ENCODE measurements at places on chromosomes 1 and 21. TPM values are rescaled to one million over a fixed set of nuclear protein-coding genes. Genes with fewer than 3 reads are reported as not detected.

CRYAA gene
- not detected for total RNA-seq

KCNK2 gene
- total RNA-seq: 0.50 TPM

CNIH3 gene
- total RNA-seq: 2.5 TPM

KRTAP8-1 gene
- total RNA-seq: not detected

MAP10 gene
- 3.3 TPM for total RNA-seq

WRAP73 gene
- 12.0 TPM for total RNA-seq

SLC5A9 gene
- not detected for total RNA-seq

RAB25 gene
- 2.4 TPM for total RNA-seq

RGS18 gene
- total RNA-seq: not detected

LIPI gene
- total RNA-seq: not detected

DNA sequence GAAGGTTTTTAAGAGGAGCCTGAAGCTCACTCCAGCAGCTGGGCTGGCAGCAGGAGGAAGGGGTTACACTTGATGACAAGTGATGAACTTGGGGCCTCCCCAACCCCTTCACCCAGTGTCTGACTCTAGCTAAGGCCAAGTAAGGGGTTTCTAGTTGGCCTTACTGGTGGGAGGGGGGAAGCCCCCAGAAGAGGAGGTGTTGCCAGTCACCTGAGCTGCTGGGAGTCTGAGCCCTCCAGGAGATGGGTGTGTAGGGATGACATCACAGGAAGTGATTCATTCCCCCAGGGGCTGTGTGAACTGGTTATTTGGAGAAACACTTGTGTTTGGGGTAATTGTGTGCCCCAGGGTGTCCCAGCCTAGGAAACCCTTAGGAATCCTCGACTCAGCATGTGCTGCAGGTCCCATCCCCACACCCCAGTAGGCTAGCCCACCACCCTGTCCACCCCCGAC is 3.1 kb downstream of the PADI1 start:
- no peaks in the 10 kb centered on the region for H3K27me3 ChIP-seq
- no peaks in the 10 kb centered on the region for H3K36me3 ChIP-seq
- peaks cover 12% of the 10 kb centered on the region for H3K4me1 ChIP-seq
- no peak overlapping the region for H3K27ac ChIP-seq
- no peak for DNase-seq

GRCh38 chr1:172638249-172638648 is 20.7 kb upstream of the FASLG start:
- no peaks in the 10 kb centered on the region for H3K36me3 ChIP-seq
- H3K4me3 ChIP-seq: no peak overlapping the region
- no peaks in the 10 kb centered on the region for H3K27me3 ChIP-seq
- no peak for DNase-seq
- no peaks in the 10 kb centered on the region for H3K4me1 ChIP-seq

DNA sequence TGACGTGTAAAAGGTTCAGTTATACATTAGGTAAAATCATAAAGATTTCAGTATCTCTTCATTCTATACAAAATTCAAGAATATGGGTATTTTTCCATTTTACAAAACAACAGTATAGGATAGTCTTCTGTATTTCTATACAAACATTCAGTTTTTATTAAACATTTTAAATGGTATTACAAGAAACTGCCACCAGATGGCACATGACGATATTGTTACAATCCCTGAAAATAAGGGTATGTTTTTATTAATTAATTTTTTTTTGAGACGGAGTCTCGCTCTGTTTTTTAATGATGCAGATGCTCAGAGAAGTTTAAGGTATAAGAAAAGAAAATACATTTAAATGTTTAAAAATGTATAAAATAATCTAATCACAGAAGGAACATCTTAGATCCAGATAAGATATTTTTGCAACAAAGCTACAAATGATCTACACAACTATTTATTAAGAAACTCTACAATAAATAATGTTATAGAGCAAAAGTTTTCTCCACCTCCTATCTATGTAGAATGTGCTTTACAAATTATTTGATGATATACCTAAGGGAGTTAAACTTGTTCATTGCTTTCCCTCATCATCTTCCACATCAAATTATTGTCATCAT is 23.5 kb upstream of the RSBN1 start:
- no peak overlapping the region for H3K27ac ChIP-seq
- no peaks in the 10 kb centered on the region for H3K36me3 ChIP-seq
- H3K4me3 ChIP-seq: no peak overlapping the region
- H3K4me1 ChIP-seq: no peaks in the 10 kb centered on the region

GRCh38 chr1:16984717-16985116 is 4.3 kb upstream of the MFAP2 start:
- no peaks in the 10 kb centered on the region for H3K27me3 ChIP-seq
- H3K27ac ChIP-seq: no peak overlapping the region
- no peak for DNase-seq

DNA sequence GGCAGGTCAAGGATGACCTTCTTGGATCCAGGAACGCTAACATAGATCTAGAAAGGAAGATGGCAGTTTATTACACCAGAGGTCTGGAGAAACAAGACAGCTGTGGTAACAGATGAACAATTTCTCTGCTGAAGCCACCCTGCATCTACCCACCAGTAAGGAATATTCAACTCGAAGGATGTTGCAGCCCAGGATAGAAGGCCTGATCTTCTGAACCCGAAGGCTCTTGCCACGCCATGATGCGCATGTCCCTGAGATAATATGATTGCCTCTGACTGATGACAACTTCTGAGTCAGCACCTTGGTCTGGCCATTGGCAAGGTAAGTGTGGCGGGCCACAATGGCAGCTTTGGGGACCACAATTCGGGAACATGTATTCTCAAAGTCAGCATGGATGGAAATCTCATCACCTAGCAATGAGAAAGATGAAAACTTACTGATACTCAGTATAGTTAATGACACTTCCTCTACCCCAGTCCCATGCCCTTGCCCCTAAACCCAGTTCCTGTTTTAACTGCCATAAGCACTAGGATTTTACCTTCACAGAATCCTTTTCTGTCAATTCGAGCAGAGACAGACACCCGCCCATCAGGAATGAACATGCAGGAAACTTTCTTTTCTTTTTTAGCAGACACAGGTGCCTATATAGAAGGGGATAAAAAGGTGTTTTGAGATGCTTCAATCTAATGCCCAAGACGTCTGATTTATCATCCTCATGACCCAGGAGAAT is 1.8 kb downstream of the TXNIP start:
- H3K27me3 ChIP-seq: peaks cover 19% of the 10 kb centered on the region
- no peak for DNase-seq
- peaks cover 17% of the 10 kb centered on the region for H3K36me3 ChIP-seq
- peak overlapping the region; percentile 85 for H3K4me3 ChIP-seq
- H3K4me1 ChIP-seq: peaks cover 39% of the 10 kb centered on the region

DNA sequence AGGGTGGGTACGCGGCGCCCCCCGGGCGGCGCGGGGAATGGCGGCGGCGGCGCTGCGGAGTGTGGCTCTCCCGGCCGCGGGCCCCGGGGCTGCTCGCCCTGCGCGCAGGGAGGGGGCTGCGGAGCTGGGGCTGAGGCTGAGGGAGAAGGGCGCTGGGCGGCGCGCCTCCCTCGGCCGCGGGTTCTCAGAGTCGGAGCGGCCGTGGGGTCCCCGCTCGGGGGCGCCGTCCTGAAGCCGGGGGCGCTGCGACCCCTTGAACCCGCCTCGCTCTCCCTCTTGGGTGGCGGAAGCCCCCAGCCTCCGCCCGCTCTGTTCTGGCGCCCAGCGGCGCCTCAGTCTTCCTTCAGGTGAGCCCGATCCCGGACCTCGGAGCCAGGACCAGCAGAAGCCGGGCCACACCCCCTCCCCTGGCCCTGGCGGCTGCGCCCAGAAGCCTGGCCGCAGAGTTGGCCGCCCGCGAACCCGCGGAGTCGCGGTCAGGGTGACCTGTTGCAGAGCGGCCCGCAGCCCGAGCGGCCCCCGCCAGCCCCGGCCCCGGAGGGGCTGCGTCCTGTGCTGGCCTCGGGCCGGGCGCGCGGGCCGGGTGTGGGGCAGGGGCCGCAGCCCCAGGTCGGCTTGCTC is 532 bp downstream of the RALGPS2 start:
- peak; percentile 75 for DNase-seq
- H3K4me1 ChIP-seq: peaks cover 21% of the 10 kb centered on the region
- H3K4me3 ChIP-seq: peak overlapping the region; percentile 72

DNA sequence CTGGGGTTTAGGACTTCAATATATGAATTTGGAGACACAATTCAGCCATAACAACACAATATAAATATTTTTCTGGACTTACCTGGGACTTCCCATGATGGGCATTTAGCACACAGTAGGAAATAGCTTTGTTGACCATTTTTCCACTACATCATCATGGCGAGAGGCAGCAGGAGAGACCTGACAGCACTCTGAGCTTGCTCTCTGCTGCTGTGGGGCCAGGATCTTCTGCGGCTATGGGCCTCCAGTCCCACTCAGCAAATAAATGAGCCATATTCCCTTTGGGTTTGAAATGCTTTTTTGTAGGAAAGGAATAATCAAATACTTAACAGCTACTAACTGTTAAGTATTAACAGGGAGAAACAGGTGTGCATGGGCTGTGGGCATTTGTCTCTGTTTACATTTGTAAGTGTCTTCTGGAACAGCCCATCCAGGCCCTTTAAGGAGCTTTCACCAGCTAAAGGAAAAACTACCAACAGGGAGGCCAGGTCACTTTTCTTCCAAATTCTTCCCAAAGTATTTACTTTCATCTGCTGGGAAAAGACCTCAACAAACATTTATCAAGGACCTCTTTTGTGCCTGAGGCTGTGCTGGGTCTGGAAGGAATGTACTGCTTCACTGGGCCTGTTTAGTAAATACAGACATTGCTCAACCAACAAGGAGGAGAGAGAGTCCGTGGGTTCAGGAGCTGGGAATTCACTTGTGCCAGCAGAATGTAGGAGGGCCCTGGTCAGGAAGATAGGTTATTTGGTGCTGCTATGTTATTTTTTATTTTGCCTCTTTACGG is 133.2 kb downstream of the LRIG2 start:
- no peaks in the 10 kb centered on the region for H3K27me3 ChIP-seq
- H3K4me3 ChIP-seq: no peak overlapping the region
- H3K36me3 ChIP-seq: no peaks in the 10 kb centered on the region
- H3K4me1 ChIP-seq: peaks cover 2% of the 10 kb centered on the region

- DNase-seq: peak; percentile 84
- H3K27ac ChIP-seq: peak overlapping the region; percentile 83
- H3K27me3 ChIP-seq: no peaks in the 10 kb centered on the region
- no peak overlapping the region for H3K4me3 ChIP-seq
- H3K36me3 ChIP-seq: no peaks in the 10 kb centered on the region
These were observed 95.5 kb upstream of the RALGPS2 start for GRCh38 chr1:178629252-178630154.

DNA sequence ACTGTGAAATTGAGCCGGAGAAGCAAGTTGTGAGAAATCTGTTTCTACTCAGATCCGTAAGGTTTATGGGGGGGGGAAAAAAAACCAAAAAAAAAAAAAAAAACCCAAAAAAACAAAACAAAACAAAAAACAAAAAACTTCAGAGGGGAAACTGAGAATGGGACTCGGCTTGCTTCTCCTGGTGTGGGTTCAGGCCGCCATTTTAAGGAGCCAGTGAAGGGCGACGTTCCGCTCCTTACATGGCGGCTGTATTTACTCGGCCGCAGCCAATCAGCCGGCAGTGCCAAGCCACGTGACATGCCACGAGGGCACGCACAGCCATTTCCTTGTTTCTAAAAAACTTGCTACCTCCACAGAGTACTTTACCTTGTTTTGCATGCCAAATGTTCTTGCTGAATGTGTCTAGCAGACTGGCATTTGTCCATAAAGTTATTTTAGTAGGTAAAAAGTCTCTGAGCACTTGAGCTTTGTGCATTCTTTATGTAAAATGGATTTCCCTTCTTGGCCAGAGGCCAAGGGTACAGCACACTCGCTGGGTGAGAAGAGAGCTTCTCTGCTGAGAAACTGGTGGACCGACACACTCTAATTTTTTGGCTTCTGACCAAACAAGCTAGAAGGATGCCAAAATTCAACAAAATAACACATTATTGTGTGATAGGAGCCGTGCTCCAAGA is 101.8 kb downstream of the NFIA start:
- H3K27ac ChIP-seq: no peak overlapping the region
- H3K36me3 ChIP-seq: no peaks in the 10 kb centered on the region
- H3K4me3 ChIP-seq: no peak overlapping the region
- H3K27me3 ChIP-seq: no peaks in the 10 kb centered on the region

DNA sequence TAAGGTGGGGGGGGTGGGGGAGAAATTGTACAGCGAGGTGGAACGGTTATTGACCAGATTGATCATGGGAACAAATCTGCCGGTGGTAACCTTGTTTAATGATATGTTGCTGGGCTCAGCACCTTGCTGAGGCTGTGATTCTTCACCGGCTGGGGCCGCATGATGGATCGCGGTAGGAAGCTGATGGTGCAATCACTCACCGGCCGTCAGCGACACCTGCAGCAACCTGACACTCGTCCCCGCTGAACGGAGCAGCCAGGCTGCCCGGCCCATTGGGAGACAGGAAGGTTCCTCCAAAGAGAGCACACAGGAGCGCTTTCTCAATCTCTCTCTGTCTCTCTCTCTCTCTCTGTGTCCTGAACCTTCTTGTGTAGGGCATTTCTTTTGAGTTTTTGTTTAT is 128.5 kb upstream of the RRP15 start:
- H3K27me3 ChIP-seq: peaks cover 4% of the 10 kb centered on the region
- no peak overlapping the region for H3K4me3 ChIP-seq
- H3K27ac ChIP-seq: no peak overlapping the region
- DNase-seq: peak; percentile 74
- no peaks in the 10 kb centered on the region for H3K36me3 ChIP-seq

- peak overlapping the region; percentile 82 for H3K4me3 ChIP-seq
- no peaks in the 10 kb centered on the region for H3K27me3 ChIP-seq
- peak overlapping the region; percentile 98 for H3K27ac ChIP-seq
- H3K36me3 ChIP-seq: peaks cover 4% of the 10 kb centered on the region
These were observed 428 bp downstream of the POGZ start for GRCh38 chr1:151458802-151459330.

GRCh38 chr1:78045563-78045925 is 222 bp upstream of the GIPC2 start:
- peaks cover 14% of the 10 kb centered on the region for H3K4me1 ChIP-seq
- peak overlapping the region; percentile 55 for H3K4me3 ChIP-seq
- DNase-seq: no peak
- H3K27me3 ChIP-seq: peaks cover 64% of the 10 kb centered on the region

DNA sequence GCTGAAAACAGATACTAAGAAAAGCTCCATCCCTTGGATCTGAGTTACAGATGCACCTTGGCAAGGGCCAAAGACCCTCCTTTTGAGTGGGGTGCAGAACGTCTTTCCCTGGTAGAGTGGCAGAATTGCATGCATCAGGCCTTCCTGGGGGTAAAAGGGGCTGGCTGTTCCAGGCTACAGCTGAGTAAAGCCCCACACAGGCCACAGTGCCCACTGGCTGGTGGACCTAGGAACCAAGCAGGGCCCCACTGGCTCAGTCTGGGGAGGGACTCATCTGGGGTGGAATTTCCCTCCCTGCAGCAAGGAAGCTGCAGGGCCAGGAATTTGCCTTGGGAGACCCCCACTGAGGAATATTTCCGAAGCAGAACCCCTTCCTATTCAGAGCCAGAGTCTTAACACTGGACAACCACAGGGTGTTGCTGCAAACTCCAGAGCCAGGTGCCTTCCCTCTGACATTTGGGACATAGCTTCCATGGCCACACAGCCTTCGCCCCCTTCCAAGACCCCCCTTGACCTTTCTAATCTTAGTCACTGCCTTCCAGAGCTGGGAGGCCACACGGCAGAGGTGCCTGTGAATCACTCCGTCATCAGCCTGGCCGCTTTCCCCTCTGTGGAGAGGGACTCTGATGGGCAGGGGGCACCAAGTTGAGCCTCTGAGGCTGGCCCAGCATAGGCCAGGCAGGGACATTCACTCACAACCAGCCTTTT is 52.5 kb downstream of the LACTBL1 start:
- H3K27ac ChIP-seq: no peak overlapping the region
- peak; percentile 26 for DNase-seq
- no peak overlapping the region for H3K4me3 ChIP-seq
- H3K36me3 ChIP-seq: no peaks in the 10 kb centered on the region
- H3K27me3 ChIP-seq: no peaks in the 10 kb centered on the region
